ENCODE measurements at places on chromosomes 7 and 10.

GRCh38 chr10:5648494-5649457 is 17.6 kb downstream of the ASB13 start:
- no peak for DNase-seq

- DNase-seq = no peak
Observed at GRCh38 chr10:22681783-22682183, 32.6 kb downstream of the PIP4K2A start.

DNA sequence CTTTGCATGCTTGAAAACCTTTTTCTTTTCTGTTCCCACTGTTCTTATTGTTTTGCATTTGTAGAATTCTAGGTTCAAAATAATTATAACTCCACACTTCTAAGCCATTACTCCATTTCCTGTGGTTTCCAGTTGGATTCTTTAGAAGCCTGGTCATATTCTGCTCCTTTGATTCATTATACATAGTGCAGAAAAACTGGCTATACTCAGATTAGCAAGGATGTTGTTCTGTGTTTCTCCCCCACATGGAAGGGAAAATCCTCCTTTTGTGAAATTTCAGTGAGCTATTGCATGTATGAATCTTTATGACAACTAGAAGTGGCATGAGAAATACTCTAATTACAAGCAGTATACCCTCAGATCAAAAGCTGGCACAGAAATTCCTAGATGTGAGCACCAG is 79.5 kb downstream of the SLC13A1 start:
- DNase-seq = no peak

- no peak for DNase-seq
Observed at GRCh38 chr10:24916365-24916764, 36.0 kb downstream of the PRTFDC1 start.

DNA sequence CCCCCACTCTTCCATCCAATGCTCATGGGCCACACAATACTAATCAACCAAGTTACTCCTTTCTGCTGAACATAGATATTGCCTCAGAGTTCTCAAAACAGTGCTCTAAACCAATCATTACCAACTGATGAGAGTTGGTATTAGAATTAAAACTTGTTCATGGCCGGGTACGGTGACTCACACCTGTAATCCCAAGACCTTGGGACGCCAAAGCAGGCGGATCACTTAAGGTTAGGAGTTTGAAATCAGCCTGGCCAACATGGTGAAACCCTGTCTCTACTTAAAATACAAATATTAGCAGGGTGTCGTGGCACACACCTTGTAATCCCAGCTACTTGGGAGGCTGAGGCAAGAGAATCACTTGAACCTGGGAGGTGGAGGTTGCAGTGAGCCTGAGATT is 8.2 kb downstream of the TM9SF3 start:
- no peak for DNase-seq

- no peak for DNase-seq
Observed at GRCh38 chr10:87864496-87865059, 1.2 kb downstream of the PTEN start.

DNA sequence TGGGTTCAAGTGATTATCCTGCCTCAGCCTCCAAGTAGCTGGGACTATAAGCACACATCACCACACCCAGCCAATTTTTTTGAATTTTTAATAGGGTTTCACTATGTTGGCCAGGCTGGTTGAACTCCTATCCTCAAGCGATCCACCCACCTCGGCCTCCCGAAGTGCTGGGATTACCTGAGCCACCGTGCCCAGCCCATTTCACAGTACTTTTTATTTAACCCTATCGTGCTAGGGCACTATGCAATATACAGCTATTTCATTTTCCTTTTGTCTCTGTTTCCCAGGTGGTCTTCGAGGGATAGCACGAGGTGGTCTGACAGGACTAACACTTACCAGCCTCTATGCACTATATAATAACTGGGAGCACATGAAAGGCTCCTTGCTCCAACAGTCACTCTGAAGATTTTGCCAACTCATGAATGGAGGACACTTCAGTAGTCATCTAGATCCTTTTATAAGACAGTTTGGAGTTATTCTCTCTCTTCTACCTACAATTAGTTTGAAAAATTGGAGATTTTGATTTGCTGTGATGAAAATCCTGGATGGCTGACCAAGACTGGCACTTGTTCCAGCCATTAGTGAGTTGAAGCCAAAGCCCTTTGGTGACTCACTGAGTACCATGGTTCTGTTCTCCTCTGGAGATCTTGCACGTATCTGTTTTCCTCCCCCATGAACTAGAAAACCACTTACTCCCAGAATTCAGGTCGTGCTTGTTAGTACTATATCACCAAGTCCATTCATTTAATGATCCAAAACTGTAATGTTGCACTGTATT is 27.3 kb downstream of the NCOA4 start:
- DNase-seq = no peak

DNA sequence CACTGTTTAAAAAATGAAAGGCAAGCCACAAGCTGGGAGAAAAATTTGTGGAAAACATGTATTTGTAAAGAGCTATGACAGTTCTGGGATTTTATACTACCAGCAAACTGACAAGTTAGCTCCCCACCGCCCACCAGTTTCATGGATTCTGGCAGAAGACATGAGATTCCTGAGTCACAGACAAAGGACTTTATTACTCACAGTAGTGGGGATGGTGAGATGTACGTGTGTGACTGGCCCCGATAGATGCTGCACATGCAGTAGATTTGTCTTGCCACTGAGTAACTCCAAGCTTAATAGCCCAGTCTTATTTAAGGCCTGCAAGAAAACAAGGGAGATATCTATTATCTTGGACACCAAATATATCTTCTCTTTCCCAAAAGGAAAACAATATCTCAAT is 281.7 kb downstream of the AHR start:
- no peak for DNase-seq

GRCh38 chr10:13571541-13571940 is 15.2 kb upstream of the PRPF18 start:
- no peak for DNase-seq

GRCh38 chr7:76296743-76297740 is 5.4 kb upstream of the HSPB1 start:
- no peak for DNase-seq

Measured in stimulated activated CD8-positive, alpha-beta memory T cell treated with anti-CD3 and anti-CD28 coated beads, Interleukin-12 subunit alpha, Interleukin-12 subunit beta, amount 100 ng/mL, for 4 hours (primary cell).